K562 (cell line): ENCODE measurements at places on chromosomes 5 and 9.
A peak's percentile ranks its signal among the peaks of the same experiment; 100 is the strongest.

DNA sequence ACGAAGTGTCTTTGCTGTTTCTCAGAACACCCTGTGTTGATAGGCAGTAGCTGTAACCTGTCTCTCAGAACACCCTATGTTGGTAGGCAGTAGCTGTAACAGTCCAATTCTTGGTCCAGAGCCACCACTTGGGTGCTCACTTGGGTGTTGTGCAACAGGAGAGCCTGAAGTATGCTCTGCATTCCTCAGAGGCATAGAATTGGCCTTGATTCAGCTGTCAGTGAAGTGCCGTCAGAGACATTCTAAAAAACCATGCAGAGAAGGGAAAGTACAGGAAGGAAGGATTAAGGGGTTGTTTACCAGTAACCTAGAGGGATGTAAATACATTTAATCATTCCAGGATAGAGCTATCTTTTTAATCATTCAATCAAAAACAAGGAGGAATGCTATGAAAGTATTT, 231.2 kb downstream of the ARRDC3 start:
- no peak for DNase-seq

DNA sequence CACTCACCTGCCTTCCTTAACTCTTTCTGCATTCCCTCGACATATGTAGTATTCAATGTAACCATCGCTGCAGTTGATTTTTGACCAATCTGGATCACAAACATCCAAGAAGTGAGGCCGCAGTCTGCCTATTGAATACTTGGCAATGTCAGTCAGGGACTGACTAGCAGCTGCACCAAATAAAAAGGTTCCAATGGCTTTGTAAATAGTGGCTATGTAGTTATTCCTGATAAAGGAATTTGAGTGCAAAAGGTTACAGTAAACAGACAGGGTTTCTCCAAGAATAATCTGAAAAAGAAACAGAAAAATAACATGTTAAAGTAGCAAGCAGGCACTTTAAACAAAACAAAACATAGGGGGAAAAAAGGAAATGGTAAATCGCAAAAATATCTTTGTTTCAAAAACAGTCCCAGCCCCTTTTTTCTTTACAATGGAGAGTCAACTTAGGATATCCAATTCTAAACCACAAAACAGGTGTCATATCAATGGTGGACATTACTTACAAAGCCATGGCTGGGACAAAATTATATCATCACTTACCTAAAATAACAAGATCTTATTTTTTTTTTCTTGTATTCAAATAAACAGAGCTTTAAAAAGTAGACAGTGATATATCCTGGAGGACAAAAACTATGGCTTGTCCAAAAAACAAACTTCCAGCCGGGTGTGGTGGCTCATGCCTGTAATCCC, 66.8 kb downstream of the PLPP1 start:
- DNase-seq: no peak

GRCh38 chr5:133404724-133405123, 207.6 kb downstream of the FSTL4 start:
- DNase-seq: no peak

- DNase-seq: no peak
Observed at GRCh38 chr9:15192856-15193255, 114.2 kb downstream of the TTC39B start.

DNA sequence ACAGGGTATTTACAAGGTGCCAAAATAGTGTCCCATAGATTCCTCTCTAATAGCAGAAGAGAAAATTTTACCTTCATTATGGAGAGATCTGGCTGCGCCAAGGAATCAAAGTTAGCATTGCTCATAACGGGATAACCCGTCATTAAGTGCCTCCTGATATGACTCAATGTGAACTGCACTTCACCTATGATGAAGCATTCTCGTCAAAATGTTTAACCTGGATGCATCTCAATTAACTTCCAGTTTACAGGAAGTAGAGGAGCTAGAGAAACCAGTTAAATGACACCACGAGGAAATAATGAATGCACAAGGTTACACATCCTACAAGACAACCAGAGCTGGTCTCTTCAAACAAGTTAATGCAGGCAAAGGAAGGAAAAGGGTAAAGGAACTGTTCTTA, 17.2 kb downstream of the FBXW11 start:
- no peak for DNase-seq

GRCh38 chr5:173969167-173970049, 19.6 kb upstream of the C5orf47 start:
- peak; percentile 47 for DNase-seq

- DNase-seq: peak; percentile 73
Observed at GRCh38 chr9:87713278-87713987, 12.5 kb upstream of the CTSL start.

GRCh38 chr9:121865884-121866283, 214.4 kb downstream of the DAB2IP start:
- no peak for DNase-seq

GRCh38 chr5:157267761-157268480, 2.0 kb downstream of the CYFIP2 start:
- DNase-seq: no peak
